B cell (primary cell): ENCODE measurements at places on chromosomes 6 and 20. TPM values are rescaled to one million over a fixed set of nuclear protein-coding genes. Genes with fewer than 3 reads are reported as not detected.

TRAPPC3L gene
- total RNA-seq = not detected in 2 replicates

- no peaks in the 10 kb centered on the region for H3K27me3 ChIP-seq
- H3K4me3 ChIP-seq = no peak overlapping the region
- H3K27ac ChIP-seq = no peak overlapping the region
- H3K4me1 ChIP-seq = peaks cover 28% of the 10 kb centered on the region
- H3K36me3 ChIP-seq = no peaks in the 10 kb centered on the region
These were observed 11.0 kb downstream of the TBPL1 start for GRCh38 chr6:133964052-133964451.

- H3K4me1 ChIP-seq = no peaks in the 10 kb centered on the region
- no peak overlapping the region for H3K4me3 ChIP-seq
- DNase-seq = no peak
- no peaks in the 10 kb centered on the region for H3K36me3 ChIP-seq
- no peak overlapping the region for H3K27ac ChIP-seq
- no peaks in the 10 kb centered on the region for H3K27me3 ChIP-seq
These were observed 17.9 kb upstream of the THEMIS start for GRCh38 chr6:127918506-127919427.

DNA sequence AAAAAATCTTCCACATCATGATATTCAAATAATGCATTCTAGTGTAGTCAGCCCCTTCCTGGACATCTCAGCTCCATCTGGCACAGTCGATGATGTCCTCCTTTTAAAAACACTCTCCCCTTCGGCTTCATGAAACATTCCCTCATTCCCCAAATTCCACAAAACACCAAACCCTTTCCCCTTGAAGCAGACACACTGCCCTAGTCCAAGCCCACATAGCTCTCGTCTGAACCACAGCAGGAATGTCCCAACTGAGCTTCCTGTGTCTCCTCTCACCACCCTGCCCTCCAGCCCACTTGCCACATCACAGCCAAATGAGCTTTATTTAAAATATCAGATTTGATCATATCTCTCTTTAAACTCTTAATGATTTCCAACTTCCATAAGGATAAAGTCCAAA, 106.4 kb upstream of the CARMIL1 start:
- no peak for DNase-seq
- no peaks in the 10 kb centered on the region for H3K36me3 ChIP-seq
- H3K27ac ChIP-seq = no peak overlapping the region
- H3K4me3 ChIP-seq = no peak overlapping the region

GRCh38 chr6:150191809-150192208, 49.0 kb downstream of the PPP1R14C start:
- no peaks in the 10 kb centered on the region for H3K36me3 ChIP-seq
- H3K4me1 ChIP-seq = peaks cover 9% of the 10 kb centered on the region
- H3K27me3 ChIP-seq = no peaks in the 10 kb centered on the region
- H3K4me3 ChIP-seq = no peak overlapping the region

DNA sequence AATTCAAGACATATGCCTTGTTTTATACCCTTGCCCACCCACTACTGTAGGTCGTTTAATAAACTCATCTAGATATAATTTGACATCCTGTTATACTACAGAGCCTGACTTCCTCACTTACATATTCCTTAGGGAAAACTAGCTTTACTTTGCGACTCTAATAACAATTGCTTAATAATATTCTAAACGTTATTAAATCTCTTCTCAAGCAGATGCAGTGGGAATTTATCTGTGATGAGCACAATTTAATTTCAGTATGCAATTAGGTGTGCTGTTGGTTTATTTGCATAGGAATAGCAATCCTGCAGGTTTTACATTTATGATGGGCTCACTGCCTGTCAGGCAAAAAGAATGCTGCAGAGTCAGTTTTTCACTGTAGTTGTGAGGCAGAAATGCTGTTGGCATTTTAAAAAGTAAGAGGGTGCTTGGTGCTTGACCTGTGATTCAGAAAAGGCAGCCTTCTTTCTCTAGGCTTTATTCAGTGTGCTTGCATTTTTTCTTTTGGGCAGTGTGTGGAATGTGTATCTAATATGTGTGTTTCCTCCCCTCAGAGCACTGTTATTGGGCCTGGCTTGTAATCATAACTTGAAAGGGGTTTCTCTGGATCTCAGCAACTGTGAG, 152.3 kb upstream of the SCGN start:
- no peak for DNase-seq
- H3K4me1 ChIP-seq = no peaks in the 10 kb centered on the region
- H3K4me3 ChIP-seq = no peak overlapping the region
- no peaks in the 10 kb centered on the region for H3K27me3 ChIP-seq
- no peak overlapping the region for H3K27ac ChIP-seq
- peaks cover 1% of the 10 kb centered on the region for H3K36me3 ChIP-seq

GRCh38 chr6:167408235-167408869, 83.5 kb downstream of the TTLL2 start:
- DNase-seq = no peak
- peaks cover 3% of the 10 kb centered on the region for H3K27me3 ChIP-seq
- H3K4me1 ChIP-seq = no peaks in the 10 kb centered on the region
- H3K4me3 ChIP-seq = no peak overlapping the region

GRCh38 chr20:7355051-7355450, 585.2 kb downstream of the HAO1 start:
- H3K27me3 ChIP-seq = no peaks in the 10 kb centered on the region
- no peak overlapping the region for H3K27ac ChIP-seq
- no peak overlapping the region for H3K4me3 ChIP-seq
- no peaks in the 10 kb centered on the region for H3K36me3 ChIP-seq
- H3K4me1 ChIP-seq = no peaks in the 10 kb centered on the region

- no peak for DNase-seq
- H3K27ac ChIP-seq = no peak overlapping the region
- H3K36me3 ChIP-seq = no peaks in the 10 kb centered on the region
- peaks cover 9% of the 10 kb centered on the region for H3K27me3 ChIP-seq
These were observed 164.3 kb upstream of the MLN start for GRCh38 chr6:33967966-33968724.

GRCh38 chr20:62694106-62694505, 14.5 kb upstream of the NTSR1 start:
- no peaks in the 10 kb centered on the region for H3K36me3 ChIP-seq
- H3K4me1 ChIP-seq = no peaks in the 10 kb centered on the region
- peaks cover 3% of the 10 kb centered on the region for H3K27me3 ChIP-seq
- no peak for DNase-seq
- no peak overlapping the region for H3K4me3 ChIP-seq

- no peak overlapping the region for H3K27ac ChIP-seq
- H3K4me1 ChIP-seq = peaks cover 6% of the 10 kb centered on the region
- peaks cover 39% of the 10 kb centered on the region for H3K36me3 ChIP-seq
- H3K27me3 ChIP-seq = no peaks in the 10 kb centered on the region
These were observed 7.0 kb downstream of the DYNLRB1 start for GRCh38 chr20:34522969-34523871.
